IMR-90 (cell line): ENCODE measurements at places on chromosomes 11 and 22. TPM values are rescaled to one million over a fixed set of nuclear protein-coding genes. Genes with fewer than 3 reads are reported as not detected.

DNA sequence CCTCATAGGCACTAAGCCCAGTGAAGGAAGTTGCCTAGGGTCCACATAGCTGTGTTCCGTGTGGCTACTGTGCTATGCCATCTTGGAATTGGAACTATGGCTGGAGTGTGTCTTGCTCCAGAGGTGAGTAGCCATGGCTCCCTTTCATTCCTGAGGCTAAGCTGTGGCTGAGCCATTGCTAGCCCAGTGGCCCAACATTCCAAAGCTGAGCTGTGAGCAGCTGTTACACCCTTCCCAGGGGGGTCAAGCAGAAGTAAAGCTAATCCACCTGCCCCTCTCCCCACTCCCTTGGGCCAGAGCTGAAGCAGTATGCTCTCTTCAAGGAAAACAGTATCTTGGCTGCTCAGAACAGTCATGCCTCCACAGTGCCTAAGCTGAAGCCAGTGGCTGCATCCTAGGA is 51.1 kb downstream of the USP35 start:
- no peak for DNase-seq

DNA sequence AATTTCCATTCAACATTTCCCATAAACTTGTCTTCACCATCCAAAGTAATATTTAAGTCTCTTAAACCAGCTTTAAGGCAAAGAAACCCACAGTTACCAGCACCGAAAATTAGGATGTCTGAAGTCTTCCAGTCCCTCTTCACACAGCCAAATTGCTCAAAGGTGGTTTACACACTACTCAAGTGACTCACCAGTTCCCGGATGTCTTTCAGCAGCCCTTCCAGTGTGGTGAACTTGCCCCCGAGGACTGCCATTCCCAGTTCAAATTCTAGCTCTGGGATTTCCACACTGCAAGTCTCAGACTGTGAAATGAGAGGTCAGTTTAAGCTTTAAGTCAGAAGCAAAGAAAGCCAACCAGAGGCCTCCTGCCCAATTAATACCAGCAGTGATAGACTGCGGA is 5.1 kb downstream of the ZPR1 start:
- DNase-seq, result peak; percentile 50

TRPM5 gene
- total RNA-seq, result not detected in 2 replicates

BIRC3 gene
- total RNA-seq, result 5.0 and 6.4 TPM in 2 replicates

DNA sequence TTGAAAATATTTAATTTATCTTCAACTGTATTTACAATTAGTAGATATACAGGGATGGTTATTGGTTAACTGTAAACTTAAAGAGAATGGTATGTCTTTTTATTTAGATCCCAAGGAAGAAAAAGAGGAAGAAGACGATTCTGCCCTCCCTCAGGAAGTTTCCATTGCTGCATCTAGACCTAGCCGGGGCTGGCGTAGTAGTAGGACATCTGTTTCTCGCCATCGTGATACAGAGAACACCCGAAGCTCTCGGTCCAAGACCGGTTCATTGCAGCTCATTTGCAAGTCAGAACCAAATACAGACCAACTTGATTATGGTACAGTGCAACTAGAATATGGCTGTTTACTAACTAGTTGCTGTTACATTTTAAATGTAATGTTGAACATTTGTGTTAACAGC is 12.7 kb upstream of the CNTF start:
- DNase-seq, result no peak

- DNase-seq, result no peak
Observed at GRCh38 chr22:39989633-39990032, 5.1 kb upstream of the FAM83F start.

PHETA2 gene
- total RNA-seq, result 6.1 and 6.5 TPM in 2 replicates

GRCh38 chr22:30905696-30906341 is 62.8 kb downstream of the MORC2 start:
- DNase-seq, result no peak

OR56A1 gene
- total RNA-seq, result not detected in 2 replicates

- no peak for DNase-seq
Observed at GRCh38 chr11:6414874-6415328, 4.0 kb downstream of the APBB1 start.

LTO1 gene
- 8.2 and 16.7 TPM in 2 replicates for total RNA-seq

LRRN4CL gene
- total RNA-seq, result 0.28 and 0.36 TPM in 2 replicates

DNA sequence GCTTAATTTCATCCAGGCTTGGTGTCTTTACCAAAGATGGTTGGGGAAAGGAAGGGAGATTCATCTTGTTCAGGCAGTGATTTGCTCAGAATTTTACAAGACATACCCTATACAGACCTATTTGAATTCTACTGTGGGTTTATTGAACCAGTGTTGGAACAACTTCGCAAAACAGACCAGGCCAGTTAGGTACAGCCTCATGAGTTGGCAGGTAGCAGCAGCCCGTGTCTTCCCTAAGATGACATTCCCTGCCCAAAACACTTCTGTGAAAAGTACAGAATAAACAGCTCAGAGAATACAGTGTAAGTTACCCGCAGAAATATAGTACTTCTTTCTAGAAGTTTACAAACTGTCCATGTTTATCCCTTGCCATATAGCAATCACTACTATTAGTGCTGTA is 102.4 kb upstream of the GAL start:
- DNase-seq, result no peak

GRCh38 chr22:30538280-30538679 is 8.3 kb downstream of the SEC14L6 start:
- DNase-seq, result peak; percentile 19

RGL4 gene
- total RNA-seq, result not detected in 2 replicates

ENTHD1 gene
- total RNA-seq, result not detected in 2 replicates

GRCh38 chr11:20963596-20963995 is 294.2 kb downstream of the NELL1 start:
- no peak for DNase-seq

GRCh38 chr11:36155770-36156160 is 133.5 kb downstream of the COMMD9 start:
- peak; percentile 78 for DNase-seq

CRYBA4 gene
- total RNA-seq, result not detected in 2 replicates
